LHCN-M2 (cell line): ENCODE measurements at places on chromosomes 16 and 17.

GRCh38 chr16:49631187-49632041, 224.5 kb downstream of the ZNF423 start:
- DNase-seq: no peak

- no peak for DNase-seq
These were observed 34.8 kb downstream of the CBFA2T3 start for GRCh38 chr16:88941913-88942909.

GRCh38 chr16:47565454-47565853, 104.3 kb downstream of the PHKB start:
- DNase-seq: peak; percentile 68

DNA sequence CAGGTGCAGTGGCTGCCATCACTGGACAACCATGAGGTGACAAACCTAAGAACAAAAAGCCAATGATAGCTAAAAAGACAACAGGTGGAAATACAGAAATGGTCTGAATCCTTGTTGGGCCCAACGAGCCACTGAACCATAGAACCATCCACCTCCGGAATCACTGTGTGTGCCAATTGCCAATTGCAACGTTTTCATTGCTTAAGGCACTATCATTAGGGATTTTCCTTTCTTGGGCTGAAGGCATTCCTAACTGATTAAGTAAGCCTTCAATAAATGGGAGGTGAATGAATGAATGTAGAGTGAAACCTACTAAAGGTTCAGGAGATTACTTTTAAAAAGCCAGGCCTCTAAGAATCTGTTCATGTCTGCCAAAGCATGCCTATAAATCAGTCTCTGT, 3.6 kb downstream of the USP31 start:
- DNase-seq: no peak

GRCh38 chr16:84110527-84110926, 6.2 kb downstream of the MBTPS1 start:
- no peak for DNase-seq

DNA sequence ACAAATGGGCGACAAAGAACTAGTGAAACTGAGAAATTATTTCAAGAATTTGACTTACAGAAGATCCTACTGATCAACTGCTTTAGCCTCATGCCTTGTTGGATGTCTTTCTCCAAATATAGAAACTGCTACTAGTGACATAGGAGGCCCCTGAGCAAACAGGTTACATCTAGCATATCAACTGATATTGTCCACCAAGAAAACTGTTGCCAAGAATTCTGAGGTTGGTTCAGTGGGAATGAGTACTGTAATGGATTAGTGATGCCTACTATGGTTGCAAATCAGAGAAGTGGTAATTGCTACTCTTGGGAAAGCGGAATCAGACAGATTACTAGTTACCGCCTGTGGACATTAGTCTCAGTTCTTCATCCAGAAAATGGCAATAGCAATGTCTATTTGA, 10.0 kb downstream of the CDC27 start:
- no peak for DNase-seq

DNA sequence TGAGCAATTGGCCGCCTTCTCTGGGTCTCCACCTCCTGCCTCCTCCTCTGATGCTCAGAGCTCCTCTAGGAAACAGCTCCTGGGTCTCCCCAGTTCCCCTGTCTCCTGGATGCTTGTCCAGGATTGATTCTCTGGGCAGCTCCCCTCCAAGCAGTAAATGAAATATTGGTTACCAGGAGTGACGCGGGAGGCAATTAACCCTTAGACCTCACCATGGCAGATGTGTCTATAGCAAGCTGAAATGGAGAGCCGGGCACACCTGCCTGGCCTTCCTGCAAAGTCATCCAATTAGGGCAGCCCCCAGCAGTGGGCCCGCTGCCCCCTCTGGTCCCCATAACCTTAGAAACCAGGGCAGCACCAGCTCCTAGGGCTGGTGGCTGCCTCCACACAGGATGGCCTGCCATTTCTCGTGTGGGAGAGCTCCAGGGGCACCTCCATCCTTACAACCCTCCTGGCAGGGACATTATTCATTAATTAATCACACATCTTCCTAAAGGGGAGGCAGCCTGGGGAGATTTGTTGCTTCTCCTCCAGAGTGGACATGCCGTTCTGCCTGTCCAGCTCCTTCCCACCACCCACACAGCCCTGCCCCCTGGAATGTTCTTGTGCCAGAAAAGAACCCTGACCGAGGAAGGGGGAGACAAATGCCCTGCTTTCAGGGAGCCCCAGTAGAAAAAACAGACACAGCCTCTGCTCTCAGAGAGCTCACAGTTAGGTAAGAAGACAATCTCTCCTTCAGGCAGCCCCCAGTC, 8.3 kb upstream of the KIF18B start:
- no peak for DNase-seq

GRCh38 chr16:85613604-85614337, 649 bp downstream of the GSE1 start:
- DNase-seq: no peak

DNA sequence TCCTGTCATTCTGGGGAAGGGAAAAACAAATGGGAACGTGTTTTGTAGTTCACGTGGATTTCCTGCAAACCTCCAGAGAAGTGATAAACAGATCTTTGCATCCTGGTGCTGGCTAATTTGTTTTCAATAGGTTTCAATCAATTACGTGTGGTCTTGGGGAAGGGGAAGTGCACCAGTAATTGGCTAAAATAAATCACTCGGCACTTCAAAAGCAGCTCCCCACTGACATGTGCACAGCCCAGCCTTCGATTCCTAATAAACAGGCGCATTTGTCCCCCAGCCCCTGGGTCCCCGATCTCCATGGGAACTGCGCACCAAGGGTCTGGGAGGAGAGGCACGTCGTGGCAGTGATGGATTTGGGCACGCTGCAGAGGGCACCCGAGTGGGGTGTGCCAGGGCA, 112.9 kb upstream of the GSE1 start:
- no peak for DNase-seq

DNA sequence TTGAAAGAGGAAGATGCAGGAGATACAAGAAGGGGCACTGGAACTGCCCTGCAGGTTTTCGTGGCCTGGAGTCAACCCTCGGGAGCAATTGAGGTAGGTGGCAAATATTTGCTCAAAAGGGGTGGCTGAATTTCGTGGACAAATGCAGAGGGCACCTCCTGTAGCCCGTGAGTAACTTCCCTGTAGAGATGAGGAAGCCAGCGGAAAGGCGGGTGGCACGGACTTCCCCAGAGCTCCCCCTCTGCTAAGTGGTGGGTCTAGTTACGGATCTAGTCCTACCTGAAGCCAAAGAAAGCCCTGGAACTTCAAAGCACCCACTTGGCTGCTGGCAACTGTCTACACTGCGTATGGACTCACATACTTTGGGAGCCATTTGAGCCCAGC, 1.0 kb upstream of the ATP2C2 start:
- DNase-seq: no peak

DNA sequence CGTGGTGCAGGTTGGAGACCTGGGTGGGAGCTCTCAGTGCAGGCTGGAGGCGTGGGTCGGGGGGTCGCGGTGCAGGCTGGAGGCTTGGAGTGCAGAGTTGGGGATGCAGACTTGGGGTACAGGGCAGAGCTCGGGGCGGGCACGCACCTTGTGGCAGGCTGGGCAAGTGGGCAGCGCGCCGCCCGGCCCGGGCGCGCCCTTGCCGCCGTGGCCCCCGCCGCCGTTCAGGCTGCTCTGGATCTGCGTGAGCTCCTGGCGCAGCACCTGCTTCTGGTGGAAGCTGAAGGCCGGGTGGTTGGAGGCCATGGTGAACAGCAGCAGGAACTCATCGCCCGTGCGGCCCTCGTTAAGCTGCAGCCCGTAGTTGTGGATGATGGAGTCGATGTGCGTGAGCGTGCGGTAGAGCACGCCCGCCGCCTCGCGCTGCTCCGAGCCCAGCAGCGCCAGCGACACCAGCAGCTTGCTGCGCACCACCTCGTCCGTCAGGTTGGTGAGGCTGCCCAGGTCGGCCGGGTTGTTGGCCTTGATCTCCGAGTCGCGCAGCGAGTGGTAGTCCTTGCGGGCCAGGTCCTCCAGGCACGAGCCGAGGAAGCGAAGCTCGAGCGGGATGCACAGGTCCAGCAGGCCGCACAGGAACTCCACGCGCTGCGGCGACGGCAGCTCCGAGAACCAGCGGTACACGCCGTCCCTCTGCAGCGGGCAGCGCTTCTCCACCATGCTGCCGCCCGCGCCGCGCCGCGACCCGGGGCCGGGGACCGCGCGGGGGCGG, 1.1 kb downstream of the ZCCHC14 start:
- DNase-seq: no peak

DNA sequence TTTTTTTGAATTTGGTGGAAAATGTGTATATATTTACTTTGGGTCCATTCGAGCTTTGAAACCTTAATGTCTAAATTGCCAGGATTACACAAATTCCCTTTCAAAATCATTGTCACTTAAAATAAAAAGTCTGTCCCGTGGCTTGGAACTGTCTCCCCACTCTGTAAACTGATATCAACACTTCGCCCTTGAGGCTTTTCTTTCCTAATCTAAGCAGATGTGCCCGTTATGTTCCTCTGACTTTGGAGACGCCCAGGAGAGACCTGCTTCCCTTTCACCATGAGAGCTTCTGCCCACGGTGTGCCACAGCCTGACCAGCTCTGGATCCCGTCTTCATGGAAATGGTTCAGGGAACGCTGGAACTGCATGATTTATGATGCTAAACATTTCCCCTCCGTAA, 151.3 kb downstream of the C16orf95 start:
- no peak for DNase-seq

GRCh38 chr16:82603784-82604411, 22.9 kb upstream of the CDH13 start:
- peak; percentile 62 for DNase-seq

DNA sequence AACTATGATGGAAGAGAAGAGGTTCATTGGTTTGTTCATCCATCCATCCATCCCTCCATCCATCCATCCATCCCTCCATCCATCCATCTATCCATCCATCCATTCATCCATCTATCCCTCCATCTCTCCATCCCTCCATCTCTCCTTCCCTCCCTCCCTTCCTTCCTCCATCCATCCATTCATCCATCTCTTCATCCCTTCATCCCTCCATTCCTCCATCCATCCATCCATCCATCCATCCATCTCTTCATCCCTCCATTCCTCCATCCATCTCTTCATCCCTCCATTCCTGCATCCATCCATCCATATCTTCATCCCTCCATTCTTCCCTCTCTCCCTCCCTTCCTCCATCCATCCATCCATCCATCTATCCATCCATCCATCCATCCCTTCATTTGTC, 10.0 kb upstream of the PPL start:
- no peak for DNase-seq

DNA sequence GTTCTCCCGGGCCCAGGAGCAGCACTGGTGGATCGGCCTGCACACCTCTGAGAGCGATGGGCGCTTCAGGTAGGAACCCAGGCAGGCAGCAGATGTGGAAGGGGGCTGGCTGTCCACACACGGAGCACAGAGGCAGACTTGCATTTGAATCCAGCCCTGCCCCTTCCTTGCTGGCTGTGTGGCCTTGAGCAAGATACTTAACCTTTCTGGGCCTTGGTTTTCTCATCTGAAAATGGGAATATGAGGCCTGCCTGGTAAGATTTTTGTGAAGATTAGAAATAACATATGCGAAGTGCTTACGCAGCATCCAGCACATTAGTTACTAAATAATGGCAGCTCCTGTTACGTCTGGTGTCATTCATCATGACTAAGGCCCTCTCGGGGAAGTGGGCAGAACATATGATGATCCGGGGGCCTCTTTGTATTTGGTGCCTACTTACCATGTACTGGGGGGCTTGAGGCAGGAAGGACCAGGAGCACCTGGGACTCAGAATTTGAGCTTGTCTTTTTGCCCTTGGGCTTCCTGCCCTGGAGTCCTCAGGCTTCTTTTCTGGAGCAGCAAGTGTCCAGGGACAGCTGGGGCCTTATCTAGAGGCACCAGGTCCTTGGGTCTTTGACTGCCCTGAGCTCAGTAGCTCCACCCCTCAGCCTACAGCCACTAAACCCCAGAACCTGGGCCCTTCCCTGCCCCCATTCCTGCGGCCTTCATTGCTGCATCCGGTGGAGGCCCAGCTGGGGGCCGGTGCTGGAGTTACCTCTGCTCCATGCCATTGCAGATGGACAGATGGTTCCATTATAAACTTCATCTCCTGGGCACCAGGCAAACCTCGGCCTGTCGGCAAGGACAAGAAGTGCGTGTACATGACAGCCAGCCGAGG, 53.8 kb downstream of the MRC2 start:
- DNase-seq: no peak

DNA sequence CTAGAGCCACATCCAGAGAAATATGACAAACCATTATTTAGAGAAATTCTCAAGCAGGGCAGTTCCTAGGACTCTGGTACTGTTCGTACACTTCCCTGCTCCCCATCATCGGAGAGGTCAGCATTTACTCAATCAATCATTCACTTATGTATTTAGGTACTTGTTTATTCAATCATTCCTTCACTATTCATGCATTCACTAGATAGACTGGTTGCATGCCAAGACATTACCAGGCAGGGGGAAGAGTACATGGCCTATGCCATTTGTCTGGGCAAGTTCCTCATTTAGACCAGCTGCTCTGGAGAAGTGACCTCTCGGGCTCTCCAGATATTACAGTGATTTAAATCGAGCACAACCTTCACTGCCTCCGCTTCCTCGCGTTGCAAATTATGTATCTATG, 603.4 kb downstream of the KCNJ2 start:
- no peak for DNase-seq

DNA sequence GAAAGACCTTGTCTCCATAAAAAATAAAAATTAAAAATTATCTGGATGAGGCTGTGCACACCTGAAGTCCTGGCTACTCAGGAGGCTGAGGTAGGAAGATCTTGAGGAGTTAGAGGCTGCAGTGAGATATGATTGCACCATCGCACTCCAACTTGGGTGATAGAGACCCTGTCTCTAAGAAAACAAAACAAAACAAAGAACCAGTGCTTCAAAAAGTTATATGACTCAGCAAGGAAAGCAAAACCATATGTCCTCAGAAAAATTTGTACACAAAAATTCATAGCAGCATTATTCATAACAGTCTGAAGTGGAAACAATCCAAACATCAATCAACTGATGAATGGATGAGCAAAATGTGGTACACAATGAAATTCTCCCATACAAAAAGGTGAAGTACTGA, 48.9 kb downstream of the SLFN5 start:
- peak; percentile 82 for DNase-seq

GRCh38 chr16:67558859-67559258, 3.5 kb upstream of the CTCF start:
- DNase-seq: no peak

GRCh38 chr17:83101805-83102480, 22.5 kb downstream of the METRNL start:
- no peak for DNase-seq

DNA sequence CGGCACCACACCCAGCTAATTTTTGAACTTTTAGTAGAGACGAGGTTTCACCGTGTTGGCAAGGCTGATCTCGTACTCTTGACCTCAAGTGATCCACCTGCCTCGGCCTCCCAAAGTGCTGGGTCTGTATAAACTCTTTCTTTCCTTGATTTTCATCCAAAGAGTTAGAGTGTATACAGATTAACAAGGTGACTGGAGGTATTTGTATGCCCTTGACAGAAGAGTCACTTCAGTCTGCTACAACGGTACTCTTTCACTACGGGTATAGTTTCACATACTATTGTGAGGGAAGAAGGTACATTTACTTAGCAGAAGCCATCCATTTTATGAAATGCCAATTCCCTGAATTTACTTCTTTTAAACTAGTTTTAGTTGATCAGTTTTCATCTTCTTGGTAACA, 32.5 kb downstream of the PPM1E start:
- DNase-seq: no peak

GRCh38 chr17:79070266-79070880, 4.3 kb upstream of the ENGASE start:
- DNase-seq: no peak
